GM23338 (cell line): ENCODE measurements at places on chromosomes 2 and 18. TPM values are rescaled to one million over a fixed set of nuclear protein-coding genes. Genes with fewer than 3 reads are reported as not detected.
A peak's percentile ranks its signal among the peaks of the same experiment; 100 is the strongest.

Gene CGREF1
- total RNA-seq, result 2.3 and 4.1 TPM in 2 replicates

Gene ALPP
- 0.28 and 0.31 TPM in 2 replicates for total RNA-seq

Gene MYCN
- total RNA-seq, result 145 and 161 TPM in 2 replicates

Gene NDUFS1
- total RNA-seq, result 79.8 and 97.9 TPM in 2 replicates

- no peaks in the 10 kb centered on the region for H3K4me1 ChIP-seq
- DNase-seq, result no peak
- no peaks in the 10 kb centered on the region for H3K36me3 ChIP-seq
- no peak overlapping the region for H3K4me3 ChIP-seq
- H3K27ac ChIP-seq, result no peak overlapping the region
- no peaks in the 10 kb centered on the region for H3K27me3 ChIP-seq
Observed at GRCh38 chr2:154161286-154161685, 289.6 kb downstream of the GALNT13 start.

GRCh38 chr2:220855296-220855695, 716.8 kb downstream of the EPHA4 start:
- H3K36me3 ChIP-seq, result no peaks in the 10 kb centered on the region
- H3K27ac ChIP-seq, result no peak overlapping the region
- no peaks in the 10 kb centered on the region for H3K27me3 ChIP-seq
- no peak overlapping the region for H3K4me3 ChIP-seq

GRCh38 chr2:231360401-231360800, 35.1 kb upstream of the B3GNT7 start:
- H3K4me3 ChIP-seq, result no peak overlapping the region
- no peaks in the 10 kb centered on the region; the same call in 1 of the 2 replicates for H3K36me3 ChIP-seq
- peaks cover 26% of the 10 kb centered on the region for H3K4me1 ChIP-seq
- H3K27ac ChIP-seq, result peak overlapping the region; percentile 45; the same call in 1 of the 2 replicates

DNA sequence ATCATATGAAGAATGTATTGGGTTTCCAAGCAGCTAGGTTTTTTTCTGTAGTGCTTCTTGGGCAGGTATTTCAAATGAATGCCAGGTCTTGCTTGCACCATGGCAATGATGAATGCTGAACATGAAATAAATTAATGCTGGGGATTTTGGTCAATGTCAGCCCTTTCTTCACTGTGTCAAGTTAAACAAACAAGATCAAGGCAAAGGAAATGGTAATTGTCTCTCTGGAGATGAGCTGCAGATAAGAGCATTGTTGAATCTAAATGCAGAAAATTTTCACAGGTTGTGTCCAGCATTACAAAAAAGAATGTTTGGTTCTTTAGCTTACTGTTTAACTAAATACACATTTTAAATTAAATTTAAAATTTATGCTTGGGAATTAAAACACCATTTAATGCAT, 144.3 kb downstream of the GPD2 start:
- no peaks in the 10 kb centered on the region for H3K36me3 ChIP-seq
- no peaks in the 10 kb centered on the region for H3K4me1 ChIP-seq
- no peak for DNase-seq
- no peak overlapping the region for H3K27ac ChIP-seq
- no peak overlapping the region for H3K4me3 ChIP-seq

DNA sequence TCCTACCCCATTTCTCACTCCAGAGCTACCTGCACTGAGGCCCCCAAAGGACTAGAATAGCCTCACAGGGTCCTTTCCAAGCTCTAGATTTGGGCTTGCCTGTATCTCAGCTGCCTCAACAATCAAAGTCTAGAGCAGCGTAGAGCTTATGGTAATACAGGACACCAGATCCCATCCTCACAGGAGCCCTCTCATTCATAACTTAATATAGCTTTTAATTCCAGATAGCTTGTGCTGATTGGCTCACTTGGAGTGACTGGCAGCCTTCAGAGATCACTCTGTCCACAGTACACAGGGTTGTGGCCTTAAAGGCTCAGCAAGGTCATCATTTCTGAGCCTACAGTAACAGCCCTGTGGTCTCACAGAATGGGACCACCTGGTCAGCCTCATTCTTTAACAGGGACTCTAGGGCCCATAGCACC, 51.4 kb downstream of the ZFP36L2 start:
- no peak overlapping the region for H3K27ac ChIP-seq
- 0 out of 2 replicates have a peak, but pooled peaks cover 11% of the 10 kb centered on the region for H3K36me3 ChIP-seq
- no peak overlapping the region for H3K4me3 ChIP-seq
- peaks cover 18% of the 10 kb centered on the region for H3K4me1 ChIP-seq

- DNase-seq, result peak; percentile 21
- no peaks in the 10 kb centered on the region for H3K27me3 ChIP-seq
- no peak overlapping the region for H3K4me3 ChIP-seq
- H3K4me1 ChIP-seq, result peaks cover 23% of the 10 kb centered on the region
- H3K36me3 ChIP-seq, result no peaks in the 10 kb centered on the region
Observed at GRCh38 chr2:142037066-142037465, 93.8 kb downstream of the LRP1B start.

DNA sequence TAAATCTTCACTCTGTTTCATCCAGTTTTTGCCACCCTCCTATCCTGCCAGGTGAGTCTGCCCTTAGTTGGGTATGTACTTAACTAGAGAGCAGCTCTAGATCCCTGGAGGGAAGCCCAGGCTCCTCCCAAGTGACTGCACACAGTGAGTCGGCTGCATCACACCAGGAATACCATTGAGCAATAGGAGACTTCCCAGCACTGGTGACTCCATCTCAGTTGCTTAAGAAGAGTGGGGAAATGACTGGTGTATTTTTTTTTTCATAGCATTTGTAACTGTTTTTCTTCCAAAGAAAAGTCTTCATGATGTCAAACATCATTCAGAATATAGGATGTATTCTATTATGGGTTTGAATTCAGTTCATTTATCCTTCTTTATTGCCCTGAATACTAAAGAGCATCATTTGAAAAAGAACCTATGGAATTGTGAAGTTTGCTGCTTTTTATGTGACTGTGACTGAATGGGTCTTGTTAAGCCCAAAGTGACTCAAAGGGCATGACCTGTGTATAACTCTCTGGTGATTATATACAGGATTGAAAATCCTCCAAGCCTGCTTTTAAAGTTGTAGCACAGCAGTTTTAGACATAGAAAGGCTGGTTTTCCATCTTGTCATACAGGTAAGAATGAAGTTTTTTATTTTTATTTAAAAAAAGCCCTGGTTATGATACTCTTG, 84.3 kb downstream of the MAP3K20 start:
- H3K27ac ChIP-seq, result no peak overlapping the region
- DNase-seq, result peak; percentile 35
- H3K4me1 ChIP-seq, result no peaks in the 10 kb centered on the region
- H3K27me3 ChIP-seq, result no peaks in the 10 kb centered on the region
- H3K4me3 ChIP-seq, result no peak overlapping the region

- no peaks in the 10 kb centered on the region for H3K4me1 ChIP-seq
- no peaks in the 10 kb centered on the region for H3K36me3 ChIP-seq
- no peak for DNase-seq
- no peaks in the 10 kb centered on the region for H3K27me3 ChIP-seq
- no peak overlapping the region for H3K4me3 ChIP-seq
Observed at GRCh38 chr18:12154361-12154760, 60.7 kb downstream of the ANKRD62 start.

GRCh38 chr2:238325694-238326093, 5.4 kb downstream of the TRAF3IP1 start:
- DNase-seq, result no peak
- no peak overlapping the region for H3K4me3 ChIP-seq
- H3K27me3 ChIP-seq, result no peaks in the 10 kb centered on the region
- H3K27ac ChIP-seq, result no peak overlapping the region

- no peaks in the 10 kb centered on the region for H3K27me3 ChIP-seq
- no peak overlapping the region for H3K4me3 ChIP-seq
- H3K27ac ChIP-seq, result no peak overlapping the region
- DNase-seq, result no peak
Observed at GRCh38 chr2:240429872-240430491, 5.5 kb upstream of the GPC1 start.

DNA sequence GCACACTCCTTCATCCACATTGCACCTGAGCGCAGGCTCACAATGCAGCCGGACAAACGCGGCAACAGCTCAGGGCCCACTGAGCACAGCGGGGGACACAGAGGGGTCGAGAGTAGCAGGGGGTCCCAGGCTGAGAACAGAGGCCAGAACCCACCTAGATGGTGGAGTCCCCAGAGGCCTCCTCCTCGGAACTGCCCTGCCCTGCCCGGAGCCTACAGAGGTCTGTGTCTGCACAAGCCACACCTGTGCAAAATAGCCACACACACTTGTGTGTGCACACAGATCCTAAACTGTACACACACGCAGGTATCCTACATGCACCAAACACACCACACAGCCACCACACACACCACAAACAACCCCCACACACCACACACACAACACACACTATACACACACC, 72.8 kb downstream of the TMEM18 start:
- no peaks in the 10 kb centered on the region for H3K4me1 ChIP-seq
- no peak overlapping the region for H3K4me3 ChIP-seq
- no peaks in the 10 kb centered on the region for H3K36me3 ChIP-seq
- no peak for DNase-seq
- H3K27me3 ChIP-seq, result no peaks in the 10 kb centered on the region
- no peak overlapping the region for H3K27ac ChIP-seq

- no peak for DNase-seq
- peaks cover 7% of the 10 kb centered on the region; the same call in 1 of the 2 replicates for H3K36me3 ChIP-seq
- H3K27ac ChIP-seq, result no peak overlapping the region
- no peaks in the 10 kb centered on the region for H3K27me3 ChIP-seq
- H3K4me3 ChIP-seq, result no peak overlapping the region
Observed at GRCh38 chr2:27687232-27687631, 23.5 kb downstream of the SLC4A1AP start.
